SK-MEL-5 (cell line): ENCODE measurements at places on chromosomes 5 and 9.

DNA sequence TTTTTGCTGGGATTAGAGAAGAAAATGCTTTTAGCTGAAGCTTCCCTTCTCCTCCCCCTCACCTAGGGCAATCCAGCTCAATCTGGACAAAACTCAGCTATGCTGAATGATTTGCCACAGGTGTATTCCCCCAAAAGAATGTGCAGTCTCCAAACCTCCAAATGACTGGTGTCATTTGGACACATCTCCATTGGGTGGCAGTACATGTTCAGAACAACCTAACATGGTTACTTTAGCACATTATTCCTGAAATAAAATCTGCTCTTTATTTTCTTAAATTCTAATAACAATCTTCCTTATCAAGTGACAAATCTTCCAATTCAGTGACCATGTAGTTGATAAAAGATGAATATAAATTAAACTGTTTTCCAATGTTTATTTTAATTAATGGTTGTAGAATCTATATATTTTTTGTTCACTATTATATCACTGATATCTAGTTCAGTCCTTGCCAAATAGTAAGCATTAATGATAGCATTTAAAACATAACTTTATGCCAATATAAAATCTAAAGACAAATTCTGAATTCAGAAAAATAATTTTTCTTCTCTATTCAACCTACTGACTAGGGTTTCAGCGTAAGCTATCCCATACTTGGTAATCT lies 61.3 kb upstream of the MOCS2 start:
- peak; percentile 57 for DNase-seq

DNA sequence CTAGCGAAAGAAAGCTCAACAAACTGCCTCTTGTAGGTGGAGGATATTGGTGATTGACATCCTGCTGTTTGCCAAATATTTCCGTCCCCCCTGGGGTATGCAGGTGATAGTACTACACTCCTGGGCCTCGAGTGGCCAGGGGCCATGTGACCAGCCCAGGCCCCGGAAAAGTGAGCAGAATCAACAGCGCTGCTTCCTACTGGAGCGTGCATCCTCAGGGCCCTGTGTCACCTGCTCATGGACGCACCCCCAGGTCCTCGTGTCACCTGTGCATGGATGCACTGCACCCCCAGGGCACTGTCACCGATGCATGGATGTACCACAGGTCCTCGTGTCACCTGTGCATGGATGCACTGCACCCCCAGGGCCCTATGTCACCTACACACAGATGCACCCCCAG lies 43.8 kb downstream of the ADAMTS16 start:
- no peak for DNase-seq

- DNase-seq = no peak
Measured at GRCh38 chr5:155872629-155873220, 454.2 kb upstream of the SGCD start.

- no peak for DNase-seq
Measured at GRCh38 chr5:36417221-36417620, 115.5 kb upstream of the RANBP3L start.

DNA sequence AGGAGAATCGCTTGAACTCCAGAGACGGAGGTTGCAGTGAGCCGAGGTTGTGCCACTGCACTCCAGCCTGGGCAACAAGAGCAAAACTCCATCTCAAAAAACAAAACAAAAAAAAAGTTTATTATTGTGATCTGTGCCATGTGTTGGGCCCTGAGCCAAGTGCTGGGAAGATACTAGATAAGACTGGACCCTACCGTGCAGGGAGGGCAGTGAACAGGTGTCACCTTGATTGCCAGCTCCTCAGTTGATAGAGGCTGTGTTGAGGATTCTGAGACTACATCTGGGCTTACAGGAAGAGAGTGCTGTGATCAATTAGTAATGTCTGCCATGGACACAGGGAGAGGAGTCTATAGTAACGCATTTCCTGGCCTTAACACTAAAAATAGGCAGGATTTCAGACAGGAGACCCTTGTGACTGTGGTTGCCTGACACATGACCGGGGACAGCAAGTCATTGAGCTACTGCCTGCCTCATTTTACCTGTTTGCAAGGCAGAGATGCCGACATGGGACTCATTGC lies 201.5 kb downstream of the C9orf50 start:
- peak; percentile 26 for DNase-seq

DNA sequence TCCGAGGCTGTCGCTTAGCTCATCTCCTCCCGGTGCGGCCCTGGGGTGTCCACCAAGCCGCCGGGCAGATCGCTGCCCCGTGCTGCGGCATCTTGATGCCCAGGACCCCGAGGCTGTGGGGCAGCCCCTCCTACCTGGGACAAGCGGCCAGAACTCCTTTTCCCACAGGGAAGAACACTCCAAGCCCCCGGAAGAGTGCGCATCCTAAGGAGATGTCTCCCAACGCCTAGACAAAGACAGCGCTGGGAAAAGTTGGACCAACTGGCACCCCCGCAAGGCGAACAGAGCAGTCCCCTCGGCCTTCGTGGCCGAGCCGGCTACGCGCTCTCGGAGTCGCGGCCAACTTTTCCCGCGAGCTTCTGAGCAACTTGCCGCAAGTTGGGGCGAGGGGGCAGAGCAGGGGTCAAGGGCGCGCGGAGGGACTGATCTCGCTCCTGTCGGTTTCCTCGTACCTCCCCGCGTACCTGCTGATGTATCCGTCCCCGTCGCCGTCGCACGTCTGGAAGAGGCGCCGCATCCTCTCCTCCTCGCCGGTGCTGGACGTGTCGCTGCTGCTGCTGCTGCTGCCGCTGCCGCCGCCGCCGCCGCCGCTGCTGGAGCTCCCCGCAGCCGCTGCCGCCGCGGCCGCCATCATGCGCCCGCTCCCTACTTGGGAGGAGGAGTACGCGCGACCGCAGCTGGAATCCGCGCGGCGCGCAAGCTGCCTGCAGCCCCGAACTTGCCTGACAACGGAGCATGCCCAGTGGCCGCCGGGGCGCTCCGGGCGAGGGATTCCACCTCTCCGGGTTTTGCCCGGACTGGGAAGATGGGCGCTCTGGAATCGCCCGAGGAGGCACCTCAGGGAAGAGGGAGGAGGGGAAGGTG lies at the start of gene MCC:
TSS of gene MCC (minus strand) at position 673 of the 864 bp plus-strand sequence.
- peak; percentile 58 for DNase-seq

DNA sequence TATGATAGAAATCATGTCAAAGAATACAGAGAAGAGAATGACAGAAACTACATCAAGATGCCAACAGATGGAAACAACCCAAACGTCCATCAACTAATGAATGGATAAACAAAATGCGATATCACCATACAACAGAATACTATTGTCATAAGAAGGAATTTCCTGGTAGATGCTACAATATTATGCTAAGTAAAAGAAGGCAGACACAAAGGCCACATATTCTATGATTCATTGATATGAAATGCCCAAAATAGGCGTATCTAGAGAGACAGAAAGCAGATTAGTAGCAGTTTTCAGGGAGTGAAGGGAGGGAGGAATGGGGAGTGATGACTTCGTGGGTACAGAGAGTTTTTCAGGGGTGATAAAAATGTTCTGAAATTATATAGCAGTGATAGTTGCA lies 58.3 kb upstream of the AKNA start:
- DNase-seq = no peak

GRCh38 chr5:147779694-147780093 lies 2.8 kb downstream of the JAKMIP2 start:
- DNase-seq = no peak

DNA sequence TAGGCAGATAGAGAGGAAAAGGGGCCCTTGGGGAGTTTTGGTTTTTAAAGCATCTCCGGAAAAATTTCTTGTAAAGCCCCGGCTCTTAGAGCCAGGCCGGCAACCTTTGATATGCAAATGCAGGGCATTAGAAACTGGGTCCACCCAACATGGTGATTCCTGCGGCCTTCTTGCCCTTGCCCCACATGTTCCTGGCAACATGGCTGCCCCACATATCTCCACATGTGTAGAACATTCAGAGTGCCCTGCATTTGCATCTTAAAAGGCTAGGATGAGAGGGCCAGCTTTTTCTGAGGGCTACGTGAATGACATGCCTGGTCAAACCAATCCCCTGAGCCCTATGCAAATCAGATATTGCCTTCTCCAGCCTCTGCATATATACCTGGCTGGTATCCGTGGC lies 5.0 kb upstream of the SNAPC3 start:
- no peak for DNase-seq

DNA sequence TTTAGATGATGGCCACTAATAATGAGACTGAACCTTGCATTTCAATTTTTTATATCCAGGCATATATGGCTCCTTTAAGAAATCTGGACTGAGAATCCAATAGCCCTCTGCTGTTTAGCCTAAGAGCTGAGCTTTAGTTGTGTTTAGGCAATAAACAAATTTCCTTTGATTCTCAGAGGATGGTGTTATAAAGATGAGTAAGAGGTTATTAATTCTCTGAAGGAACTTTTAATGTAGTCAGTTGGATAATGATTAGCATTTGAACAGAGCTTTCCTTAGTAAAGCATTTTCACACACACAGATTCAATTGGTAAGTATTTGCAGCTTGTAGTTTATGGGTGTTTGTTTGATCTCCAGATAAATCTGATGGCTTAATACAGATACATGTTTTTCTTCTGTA lies 149.6 kb downstream of the PRR16 start:
- peak; percentile 4 for DNase-seq
